Activated CD4-positive, alpha-beta T cell treated with anti-CD3 and anti-CD28 coated beads for 1 hour (primary cell): ENCODE measurements at places on chromosomes 6 and 20.

GRCh38 chr6:44115866-44116265 lies 11.4 kb downstream of the MRPL14 start:
- no peak for DNase-seq

DNA sequence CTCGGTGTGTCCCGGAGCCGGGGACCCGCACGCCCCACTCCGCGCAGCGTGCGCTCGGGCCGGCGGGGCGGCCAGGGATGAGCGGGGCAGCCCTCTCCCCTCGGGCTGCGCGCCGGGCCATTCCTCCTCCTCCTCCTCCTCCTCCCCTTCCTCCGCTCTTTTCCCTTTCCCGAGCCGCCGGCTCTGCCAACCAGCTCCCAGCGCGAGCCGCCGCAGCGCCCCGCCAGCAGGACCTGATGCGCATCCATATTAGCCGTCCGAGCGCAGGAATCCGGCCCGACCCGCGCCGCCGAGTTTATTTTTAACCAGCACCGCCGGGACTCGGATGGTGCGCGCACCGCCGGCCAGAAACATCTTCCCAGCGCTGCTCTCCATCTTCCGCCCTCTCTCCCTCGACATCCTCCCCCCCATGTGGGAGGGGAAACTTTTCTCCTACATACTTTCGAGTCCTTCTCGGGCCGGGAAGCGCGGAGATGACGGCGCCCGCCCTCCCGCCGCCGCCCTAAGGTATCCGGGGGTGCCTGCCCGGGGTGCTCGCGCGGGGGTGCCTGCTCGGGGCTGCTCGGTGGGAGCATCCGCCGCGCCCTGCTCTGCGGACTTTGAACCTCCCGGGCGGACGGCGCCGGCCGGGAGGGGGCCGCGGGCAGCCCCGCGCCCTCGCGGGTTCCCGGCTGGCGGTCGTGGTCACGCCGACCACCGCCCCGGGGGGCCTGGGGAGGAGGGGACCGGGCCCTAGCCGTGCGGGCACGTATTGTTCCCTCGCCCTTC lies 619 bp downstream of the RREB1 start:
- DNase-seq, result peak; percentile 24

DNA sequence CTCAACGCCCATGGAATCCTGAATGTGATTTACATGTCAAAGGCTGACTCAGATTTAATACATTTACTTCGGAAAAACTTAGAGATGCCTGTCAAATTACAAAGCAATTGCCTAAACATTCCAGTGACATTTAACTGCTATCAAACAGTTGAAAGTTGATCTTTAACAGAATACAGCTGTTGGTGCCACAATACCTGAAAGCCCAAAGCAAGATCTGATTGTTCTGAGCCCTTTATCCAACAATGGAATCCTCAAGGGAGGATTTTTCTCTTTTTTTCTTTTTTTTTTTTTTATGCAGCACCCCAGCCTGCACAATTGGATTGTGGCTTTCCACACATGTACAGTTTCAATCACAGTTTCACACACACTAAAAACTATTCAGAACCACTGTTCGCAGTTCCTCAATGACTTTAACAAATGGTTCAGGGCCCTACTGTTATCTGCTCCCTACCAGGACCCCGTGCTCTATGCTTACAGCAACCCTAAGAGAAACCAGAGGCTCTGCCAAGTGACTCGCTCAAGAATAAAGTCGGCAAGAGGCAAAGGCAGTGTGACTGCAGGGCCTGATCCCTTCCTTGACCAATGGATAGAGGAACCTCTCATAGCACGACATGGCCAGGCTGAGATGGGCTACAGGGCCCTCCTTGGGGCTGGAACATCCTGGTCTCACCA lies 33.3 kb downstream of the EPB41L2 start:
- DNase-seq, result no peak

DNA sequence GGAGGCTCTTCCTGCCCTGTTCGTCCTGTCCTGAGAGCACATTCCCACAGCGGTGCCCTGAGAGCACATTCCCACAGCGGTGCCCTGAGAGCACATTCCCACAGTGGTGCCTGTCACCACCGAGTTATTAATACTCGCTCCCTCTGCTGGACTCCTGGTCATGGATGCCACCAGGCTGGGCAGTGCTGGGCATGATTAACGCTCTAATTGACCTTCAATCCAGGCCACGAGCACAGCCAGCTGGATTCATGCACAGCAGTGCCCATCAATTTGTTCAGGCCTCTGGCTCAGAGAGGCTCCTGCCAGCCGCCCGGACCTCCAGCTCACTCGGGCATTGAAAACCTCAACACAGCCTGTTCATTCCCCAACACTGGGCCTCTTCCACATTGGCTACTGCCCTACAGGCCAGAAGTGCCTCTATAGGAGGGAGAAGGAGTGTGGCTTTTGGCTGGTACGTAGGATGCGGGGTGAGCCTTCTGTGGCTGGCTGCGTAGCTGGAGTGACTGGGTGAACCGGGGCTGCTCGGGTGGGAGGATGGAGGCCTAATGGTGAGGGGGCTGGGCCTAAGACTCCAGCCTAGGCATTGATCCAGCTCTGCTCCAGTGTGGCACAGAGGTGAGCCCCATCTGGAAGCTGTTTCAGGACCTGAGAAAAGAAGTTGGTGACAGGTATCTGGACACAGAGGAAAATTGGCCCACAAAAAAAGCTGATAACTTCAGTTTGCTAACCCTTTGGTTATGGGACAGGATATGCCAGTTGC lies 9.3 kb downstream of the IP6K3 start:
- DNase-seq, result no peak

- no peak for DNase-seq
Measured at GRCh38 chr6:31125162-31125561, 4.9 kb upstream of the CDSN start.

GRCh38 chr6:144156991-144157390 lies 6.7 kb downstream of the STX11 start:
- DNase-seq, result no peak

DNA sequence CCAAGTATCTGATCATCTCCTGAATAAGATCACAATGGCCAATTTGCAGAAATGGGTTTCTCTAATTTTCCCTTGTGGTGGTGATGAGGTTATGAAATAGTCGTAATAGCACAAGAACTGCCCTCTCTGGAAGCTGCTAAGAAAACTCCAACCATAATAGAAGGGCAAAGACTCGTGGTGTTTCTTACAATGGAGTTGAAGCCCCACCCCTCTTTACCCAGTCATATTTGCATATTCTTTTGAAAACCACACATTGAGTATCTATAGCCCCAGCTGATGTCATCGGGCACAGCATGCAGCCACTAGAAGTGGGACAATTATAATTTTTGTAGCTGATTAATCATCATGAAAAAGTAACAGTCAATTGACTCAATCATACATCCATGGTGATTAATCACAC lies 452.1 kb upstream of the POU3F2 start:
- no peak for DNase-seq

- no peak for DNase-seq
Measured at GRCh38 chr20:63094767-63095499, 88.2 kb upstream of the BHLHE23 start.

DNA sequence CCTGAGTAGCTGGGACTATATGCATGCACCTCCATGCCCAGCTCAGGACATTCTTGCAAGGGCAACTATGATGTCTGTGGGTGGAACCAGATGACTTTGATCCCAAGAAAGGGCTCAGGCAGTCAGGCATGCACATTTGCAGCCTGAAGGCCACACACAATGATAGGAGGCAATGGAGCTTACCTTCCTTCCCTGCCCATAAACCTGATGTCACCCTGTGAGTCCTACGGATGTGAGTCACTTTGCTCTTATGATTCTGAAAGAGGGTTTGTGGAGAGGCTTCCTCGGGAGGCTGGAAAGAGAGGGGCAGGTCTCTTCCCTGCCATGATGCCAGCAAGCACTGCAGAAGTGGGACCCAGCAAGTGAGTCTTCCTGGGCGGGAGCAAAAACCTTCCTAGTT lies 202.4 kb downstream of the LY86 start:
- DNase-seq, result no peak

DNA sequence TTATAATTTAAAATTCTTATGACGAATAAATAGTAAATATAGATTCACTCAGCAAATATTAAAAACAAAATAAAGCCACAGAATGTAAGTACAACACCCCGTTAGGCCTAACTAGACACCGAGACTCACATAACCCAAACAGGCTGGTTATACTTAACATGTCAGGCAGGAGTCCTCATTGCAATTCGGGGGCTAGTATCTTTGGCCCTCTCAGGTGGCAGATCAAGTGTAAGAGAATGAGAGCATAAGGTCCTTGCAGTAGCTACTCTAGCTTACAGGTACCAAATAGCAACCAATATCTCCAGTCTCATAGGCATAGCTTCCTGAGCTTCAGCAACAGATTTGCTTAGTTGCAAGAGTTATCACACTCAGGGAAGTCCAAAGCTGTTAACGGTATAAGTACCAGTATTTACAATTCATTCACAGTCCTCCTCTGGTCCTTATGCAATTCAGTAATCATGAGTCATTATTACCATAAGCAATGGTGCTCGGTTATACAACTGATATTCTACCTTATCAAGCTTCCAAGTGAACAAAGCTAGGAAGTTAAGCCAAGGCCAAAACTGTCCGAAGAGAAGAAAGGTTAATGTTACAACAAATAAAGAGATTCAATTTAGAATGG lies 20.1 kb downstream of the REV3L start:
- no peak for DNase-seq

GRCh38 chr6:138371452-138371711 lies 6.3 kb upstream of the SMIM28 start:
- no peak for DNase-seq

DNA sequence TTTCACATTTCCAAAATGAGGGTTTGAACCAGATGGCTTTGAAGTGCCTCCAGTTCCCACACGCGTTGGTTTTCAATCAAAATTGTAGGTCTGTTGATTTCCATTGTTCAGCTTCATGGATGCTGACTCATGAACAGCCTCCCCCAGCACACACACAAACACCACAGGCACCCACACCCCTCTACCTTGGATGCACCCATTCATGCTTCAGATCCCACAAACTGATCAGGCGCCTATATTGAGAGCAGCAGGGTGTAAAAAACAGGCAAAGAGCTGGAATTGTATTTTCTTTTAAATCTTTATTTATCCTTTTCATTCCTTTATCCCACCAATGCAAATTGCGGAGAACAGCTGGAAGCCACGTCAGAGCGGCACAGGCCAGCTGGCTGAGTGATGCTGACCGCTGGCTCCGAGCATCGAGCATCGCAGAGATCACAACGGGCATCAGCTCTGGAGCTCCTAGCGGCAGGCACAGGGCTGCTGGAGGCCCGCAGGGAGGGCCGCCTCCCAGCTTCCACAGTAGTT lies 29.3 kb upstream of the TBC1D7 start:
- no peak for DNase-seq

DNA sequence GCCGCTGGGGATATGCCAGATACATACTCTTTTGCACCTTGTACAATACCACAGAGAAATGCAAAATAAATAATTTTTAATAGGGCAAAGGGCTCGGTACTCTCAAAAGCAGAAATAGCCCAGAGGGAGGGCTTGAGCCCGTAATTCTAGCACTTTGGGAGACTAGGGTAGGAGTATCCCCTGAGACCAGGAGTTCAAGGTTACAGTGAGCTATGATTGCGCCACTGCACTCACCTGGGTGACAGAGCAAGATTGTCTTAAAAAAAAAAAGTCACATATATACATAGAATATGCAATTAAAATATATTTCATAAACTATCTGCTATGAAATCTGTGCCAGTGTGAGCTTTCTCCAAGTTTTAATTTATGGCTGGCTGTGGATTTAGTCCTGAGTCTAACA lies 818 bp upstream of the TRMT11 start:
- no peak for DNase-seq

- no peak for DNase-seq
Measured at GRCh38 chr20:32786059-32786760, 24.0 kb downstream of the DNMT3B start.

GRCh38 chr6:52877168-52877567 lies 32.3 kb downstream of the GSTA3 start:
- no peak for DNase-seq
